ENCODE measurements at places on chromosomes 5 and 9. TPM values are rescaled to one million over a fixed set of nuclear protein-coding genes. Genes with fewer than 3 reads are reported as not detected.

- no peaks in the 10 kb centered on the region for H3K4me1 ChIP-seq
- DNase-seq: no peak
- H3K36me3 ChIP-seq: no peaks in the 10 kb centered on the region
- no peak overlapping the region for H3K4me3 ChIP-seq
Measured at GRCh38 chr9:118751077-118751847, 618.0 kb downstream of the BRINP1 start.

The AJM1 gene
- total RNA-seq: 8.7 TPM

DNA sequence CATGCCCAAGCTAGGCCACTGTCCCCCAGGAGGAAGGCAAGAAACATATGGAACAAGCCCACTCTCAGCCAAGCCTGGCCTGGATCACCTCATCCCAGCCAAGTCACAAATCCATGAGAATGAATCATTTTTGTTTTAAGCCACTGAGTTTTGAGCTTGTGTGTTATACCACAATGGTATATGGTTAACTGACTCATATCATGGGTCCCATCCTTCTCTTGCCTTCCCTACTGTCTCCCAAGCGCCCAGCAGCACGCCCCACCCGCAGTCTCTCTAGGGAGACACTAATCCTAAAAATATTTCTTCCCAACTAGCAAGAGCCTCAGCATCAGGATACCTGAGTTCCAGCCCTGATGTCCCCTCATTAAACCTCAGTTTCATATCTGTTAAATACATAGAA, 248.1 kb downstream of the CDK5RAP2 start:
- no peak for DNase-seq
- H3K27me3 ChIP-seq: peaks cover 5% of the 10 kb centered on the region
- no peaks in the 10 kb centered on the region for H3K36me3 ChIP-seq
- H3K4me1 ChIP-seq: peaks cover 6% of the 10 kb centered on the region

The ANXA2R gene
- total RNA-seq: 28.3 TPM

- no peaks in the 10 kb centered on the region for H3K27me3 ChIP-seq
- H3K27ac ChIP-seq: no peak overlapping the region
- DNase-seq: no peak
- no peaks in the 10 kb centered on the region for H3K4me1 ChIP-seq
Measured at GRCh38 chr9:29078063-29078666, 1504.9 kb upstream of the C9orf72 start.

The CCDC171 gene
- total RNA-seq: 2.1 TPM
